ENCODE measurements at places on chromosomes 11 and 22.

DNA sequence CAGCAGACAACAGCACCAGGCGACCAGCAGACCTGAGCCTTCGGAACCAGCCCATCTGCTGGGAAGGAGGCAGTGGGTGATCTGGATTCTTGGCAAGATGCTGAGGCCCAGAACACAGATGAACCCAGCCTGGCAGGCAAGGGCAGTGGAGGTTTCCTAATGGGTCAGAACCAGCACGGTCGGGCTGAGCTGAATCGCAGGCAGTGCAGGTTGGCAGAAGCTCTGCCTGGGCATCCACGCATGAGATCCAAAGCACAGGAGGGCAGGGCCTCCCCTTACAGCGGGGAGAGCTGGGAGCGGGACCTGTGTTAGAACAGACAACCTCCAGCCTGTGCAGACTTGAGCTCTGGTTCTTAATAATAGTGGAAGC lies 47.5 kb downstream of the DSCAML1 start:
- no peak overlapping the region for H3K4me3 ChIP-seq
- H3K27me3 ChIP-seq = no peaks in the 10 kb centered on the region
- H3K27ac ChIP-seq = no peak overlapping the region
- DNase-seq = no peak
- no peaks in the 10 kb centered on the region for H3K36me3 ChIP-seq

DNA sequence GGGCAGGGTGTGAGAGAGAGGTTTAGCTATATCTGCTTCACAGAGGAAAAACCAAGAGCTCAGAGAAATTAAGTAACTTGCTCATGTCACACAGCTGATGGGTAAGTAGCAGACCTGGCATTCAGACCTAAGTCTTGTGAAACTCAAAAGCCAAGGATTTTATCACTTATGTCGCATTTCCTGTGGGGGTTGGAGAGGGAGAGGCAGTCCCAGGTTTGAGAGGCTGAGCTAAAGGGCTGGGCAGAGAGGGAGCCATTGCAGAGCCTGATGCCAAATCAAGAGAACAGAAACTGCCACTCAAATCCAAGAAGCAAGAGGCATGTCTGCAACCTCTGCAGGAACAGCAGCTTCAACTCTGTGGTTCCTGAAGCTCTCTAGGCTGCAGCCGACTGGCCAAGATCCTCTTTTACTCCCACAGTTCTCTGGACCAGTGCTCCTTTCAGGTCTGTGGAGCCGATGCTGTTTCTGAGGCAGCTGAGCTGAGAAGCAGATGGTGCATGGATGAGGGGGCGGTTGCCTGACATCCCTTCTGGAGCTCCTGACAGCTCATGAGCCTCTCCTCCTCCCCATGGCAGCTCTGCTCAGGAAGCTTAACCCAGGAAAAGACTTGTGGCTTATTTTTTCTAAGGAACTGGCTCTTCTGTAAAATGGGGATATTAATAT lies 47.6 kb upstream of the NAV2 start:
- no peak for DNase-seq
- no peak overlapping the region for H3K27ac ChIP-seq
- H3K36me3 ChIP-seq = no peaks in the 10 kb centered on the region
- peaks cover 2% of the 10 kb centered on the region for H3K27me3 ChIP-seq
- H3K4me1 ChIP-seq = peaks cover 2% of the 10 kb centered on the region
- H3K4me3 ChIP-seq = no peak overlapping the region

GRCh38 chr11:103862094-103862801 lies 174.2 kb upstream of the DDI1 start:
- no peak overlapping the region for H3K27ac ChIP-seq
- H3K36me3 ChIP-seq = no peaks in the 10 kb centered on the region
- H3K4me1 ChIP-seq = no peaks in the 10 kb centered on the region
- no peak overlapping the region for H3K4me3 ChIP-seq
- no peak for DNase-seq

DNA sequence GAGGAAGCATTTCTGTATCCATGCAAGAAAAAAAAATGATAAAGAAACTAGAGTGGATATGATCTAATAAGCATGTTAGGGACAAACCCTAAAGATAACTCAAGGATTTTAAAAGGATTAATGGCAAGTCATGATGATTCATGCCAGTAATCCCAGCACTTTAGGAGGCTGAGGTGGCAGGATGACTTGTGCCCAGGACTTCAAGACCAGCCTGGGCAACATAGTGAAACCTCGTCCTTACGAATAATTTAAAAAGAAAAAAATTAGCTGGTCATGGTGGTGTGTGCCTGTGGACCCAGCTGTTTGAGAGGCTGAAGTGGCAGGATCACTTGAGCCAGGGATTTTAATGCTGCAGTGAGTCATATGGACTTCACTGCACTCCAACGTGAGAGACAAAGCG lies 145.5 kb upstream of the BLID start:
- no peaks in the 10 kb centered on the region for H3K36me3 ChIP-seq
- no peaks in the 10 kb centered on the region for H3K27me3 ChIP-seq
- H3K4me1 ChIP-seq = no peaks in the 10 kb centered on the region
- H3K27ac ChIP-seq = no peak overlapping the region
- no peak for DNase-seq

DNA sequence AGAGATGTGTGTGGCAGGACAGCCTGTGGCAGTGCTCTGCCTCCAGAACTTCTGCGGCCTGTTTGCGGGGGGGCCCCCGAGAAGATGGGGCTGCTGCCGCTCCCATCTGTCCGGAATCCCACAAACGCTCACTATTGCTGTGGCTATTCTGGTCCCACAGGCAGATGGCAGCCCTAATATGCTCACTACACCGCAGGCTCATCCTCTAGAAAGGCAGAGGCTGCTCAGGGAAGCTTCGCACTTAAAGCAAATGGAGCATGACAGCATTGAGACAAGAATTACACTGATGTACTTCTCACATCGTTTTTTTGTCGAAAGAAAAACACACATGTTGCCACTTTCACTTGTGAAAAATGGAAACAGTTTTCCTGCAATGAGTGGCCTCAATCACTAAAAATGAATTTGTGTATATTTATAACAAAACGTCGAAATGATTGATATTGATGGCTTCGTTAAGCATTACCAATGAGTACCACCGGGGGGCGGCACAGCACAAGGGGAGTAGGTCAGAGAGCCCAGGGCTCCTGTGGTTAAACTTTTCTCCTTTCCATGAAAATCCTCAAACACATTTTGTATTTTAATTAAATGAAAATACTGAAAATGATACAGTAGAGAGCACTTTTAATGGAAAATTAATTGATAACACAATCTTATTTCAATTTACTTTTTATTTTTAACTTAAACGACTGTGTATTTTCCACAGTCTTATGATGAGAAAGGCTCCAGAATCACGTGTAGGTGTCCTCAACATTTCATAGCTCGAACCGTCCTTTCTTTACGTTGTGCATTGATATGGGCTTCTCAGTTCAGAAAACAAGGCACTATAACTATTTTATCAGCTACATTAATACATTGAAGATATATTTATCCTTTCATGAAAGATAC lies 69.1 kb downstream of the CTTN start:
- H3K27me3 ChIP-seq = peaks cover 2% of the 10 kb centered on the region
- H3K4me3 ChIP-seq = no peak overlapping the region
- no peak overlapping the region for H3K27ac ChIP-seq
- DNase-seq = peak; percentile 80
- H3K4me1 ChIP-seq = no peaks in the 10 kb centered on the region

- H3K27me3 ChIP-seq = peaks cover 2% of the 10 kb centered on the region
- H3K36me3 ChIP-seq = no peaks in the 10 kb centered on the region
- DNase-seq = no peak
- H3K27ac ChIP-seq = no peak overlapping the region
- no peak overlapping the region for H3K4me3 ChIP-seq
These were observed 41.8 kb upstream of the PRODH start for GRCh38 chr22:18977824-18978425.

GRCh38 chr22:23157560-23158515 lies 12.6 kb downstream of the RAB36 start:
- H3K36me3 ChIP-seq = no peaks in the 10 kb centered on the region
- peaks cover 5% of the 10 kb centered on the region for H3K4me1 ChIP-seq
- DNase-seq = no peak
- H3K4me3 ChIP-seq = no peak overlapping the region
- H3K27me3 ChIP-seq = no peaks in the 10 kb centered on the region

- H3K36me3 ChIP-seq = peaks cover 2% of the 10 kb centered on the region
- H3K27me3 ChIP-seq = peaks cover 2% of the 10 kb centered on the region
- no peak overlapping the region for H3K27ac ChIP-seq
- DNase-seq = no peak
- no peaks in the 10 kb centered on the region for H3K4me1 ChIP-seq
These were observed 127.8 kb upstream of the PLET1 start for GRCh38 chr11:112388496-112388895.

GRCh38 chr11:79890272-79890671 lies 449.4 kb upstream of the TENM4 start:
- H3K27ac ChIP-seq = no peak overlapping the region
- H3K4me1 ChIP-seq = no peaks in the 10 kb centered on the region
- no peaks in the 10 kb centered on the region for H3K27me3 ChIP-seq
- no peak for DNase-seq
- no peaks in the 10 kb centered on the region for H3K36me3 ChIP-seq

- H3K4me1 ChIP-seq = no peaks in the 10 kb centered on the region
- DNase-seq = no peak
- H3K4me3 ChIP-seq = no peak overlapping the region
- H3K27me3 ChIP-seq = no peaks in the 10 kb centered on the region
- no peaks in the 10 kb centered on the region for H3K36me3 ChIP-seq
These were observed 74.1 kb downstream of the PHF21B start for GRCh38 chr22:44935724-44936123.

DNA sequence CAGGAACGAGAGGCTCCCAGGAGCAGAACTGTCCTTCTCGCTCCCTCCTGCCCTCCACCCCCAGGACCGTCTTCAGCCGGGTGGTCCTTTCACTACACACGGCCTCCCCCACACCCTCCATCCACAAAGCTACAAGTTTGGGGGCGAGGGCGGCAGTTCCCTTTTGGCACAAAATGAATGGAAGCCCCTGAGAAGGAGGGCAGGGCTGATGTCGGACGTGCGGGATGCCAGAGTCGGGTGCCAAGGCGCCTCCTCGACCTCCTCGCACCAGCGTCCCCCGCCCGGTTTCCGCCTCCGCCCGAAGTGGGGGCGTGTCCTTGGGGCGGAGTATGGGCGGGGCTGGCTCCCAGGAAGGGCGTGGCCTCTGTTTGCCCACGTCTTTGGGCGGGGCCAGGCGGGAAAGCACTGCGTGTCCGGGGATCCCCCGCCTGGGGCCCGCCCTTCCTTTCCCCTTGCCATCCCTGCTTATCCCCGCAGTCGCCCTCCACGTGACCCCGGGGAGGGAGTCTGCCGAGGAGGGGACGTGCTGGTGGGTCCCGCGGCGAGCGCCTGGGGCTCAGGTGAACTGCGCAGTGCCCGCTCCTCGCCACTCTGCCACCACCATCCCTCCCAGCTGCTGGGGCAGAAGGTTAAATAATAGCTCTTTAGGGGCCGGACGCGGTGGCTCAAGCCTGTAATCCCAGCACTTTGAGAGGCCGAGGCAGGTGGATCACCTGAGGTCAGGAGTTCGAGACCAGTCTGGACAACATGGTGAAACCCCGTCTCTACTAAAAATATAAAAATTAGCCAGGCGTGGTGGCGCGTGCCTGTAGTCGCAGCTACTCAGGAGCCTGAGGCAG lies 937 bp upstream of the EFEMP2 start:
- peak overlapping the region; percentile 91 for H3K27ac ChIP-seq
- DNase-seq = peak; percentile 97
- no peaks in the 10 kb centered on the region for H3K36me3 ChIP-seq
- no peaks in the 10 kb centered on the region for H3K27me3 ChIP-seq

DNA sequence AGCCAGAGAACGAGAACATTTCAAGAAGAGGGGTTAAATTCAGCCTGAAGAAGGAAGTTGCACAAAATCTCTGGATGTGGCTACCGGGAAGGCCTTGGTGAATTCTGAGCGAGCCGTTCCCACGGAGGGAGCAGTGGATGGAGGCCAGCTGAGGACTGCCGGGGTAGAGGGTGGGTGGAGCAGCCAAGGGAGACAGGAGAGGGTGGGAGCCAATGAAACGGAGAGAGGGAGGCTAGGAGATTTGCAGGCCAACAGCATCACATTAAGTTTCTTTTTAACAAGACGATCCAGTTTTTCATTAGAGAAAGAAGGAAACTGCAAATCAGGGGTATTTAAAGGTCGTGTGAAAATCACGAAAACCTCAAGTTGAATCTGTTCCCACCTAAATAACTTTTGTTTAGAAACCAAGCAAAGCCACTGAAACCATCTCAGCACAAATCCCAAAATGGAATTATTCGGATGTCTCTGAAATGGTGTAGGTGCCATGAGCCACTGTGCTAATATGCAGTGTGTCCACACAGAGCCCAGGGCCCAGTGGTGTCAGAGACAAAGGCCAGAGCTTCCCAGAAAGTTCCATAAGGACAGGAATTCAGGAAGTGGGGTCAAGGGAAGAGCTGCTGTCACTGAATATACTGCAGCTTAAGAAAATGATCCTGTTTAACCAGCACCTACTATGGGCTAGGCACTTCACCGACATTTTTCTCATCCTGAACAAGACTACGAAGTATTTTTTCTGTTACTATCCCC lies 59.7 kb upstream of the SLC35C1 start:
- H3K27ac ChIP-seq = no peak overlapping the region
- peaks cover 1% of the 10 kb centered on the region for H3K27me3 ChIP-seq
- no peaks in the 10 kb centered on the region for H3K4me1 ChIP-seq
- no peaks in the 10 kb centered on the region for H3K36me3 ChIP-seq

DNA sequence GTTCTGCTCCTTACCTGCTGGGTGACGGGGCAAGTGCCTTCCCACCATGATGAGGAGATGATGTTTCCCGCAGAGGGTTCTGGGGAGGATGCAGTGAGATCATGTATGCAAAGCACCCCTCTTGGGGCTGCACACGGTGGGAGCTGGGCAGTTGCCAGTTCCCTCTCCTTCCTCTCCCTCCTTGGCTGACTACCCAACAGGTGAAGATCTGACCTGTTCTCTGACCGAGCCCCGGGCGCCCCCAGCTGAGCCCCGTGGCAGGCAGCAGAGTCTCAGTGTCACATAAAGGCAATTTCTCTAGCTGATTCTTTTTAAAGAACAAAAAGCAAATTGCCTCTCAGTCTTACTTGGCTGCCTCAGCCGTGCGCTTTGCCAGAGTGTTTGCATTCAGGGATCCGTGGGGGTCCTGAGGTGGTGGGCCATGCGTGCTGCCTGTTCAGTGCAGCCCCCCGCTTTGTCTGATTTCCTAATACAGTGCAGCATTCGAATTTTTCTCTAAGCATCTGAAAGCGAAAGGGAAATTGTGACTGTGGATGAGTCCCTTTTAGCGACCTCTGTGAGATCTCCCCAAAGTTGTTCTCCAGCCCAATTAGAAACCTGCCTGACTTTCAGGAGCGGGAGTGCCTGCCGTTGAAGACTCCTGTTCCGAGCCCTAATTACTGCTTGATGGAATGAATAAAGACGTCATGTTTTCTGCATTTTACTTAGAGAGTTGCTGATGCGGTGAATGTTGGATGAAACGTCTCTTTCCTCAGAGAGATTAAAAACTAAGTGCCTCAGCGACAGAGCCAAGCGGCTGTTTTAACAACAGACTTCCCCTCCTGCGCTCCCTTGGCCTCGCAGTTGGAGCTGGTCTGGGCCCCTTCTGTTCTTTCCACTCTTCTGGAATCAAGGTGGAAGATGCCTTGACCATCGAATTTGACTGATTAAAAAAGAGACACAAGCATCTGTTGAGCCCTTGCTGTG lies 86.0 kb downstream of the GRIK4 start:
- H3K36me3 ChIP-seq = no peaks in the 10 kb centered on the region
- H3K4me3 ChIP-seq = no peak overlapping the region
- DNase-seq = no peak
- H3K27me3 ChIP-seq = peaks cover 9% of the 10 kb centered on the region

All from activated CD4-positive, alpha-beta T cell treated with anti-CD3 and anti-CD28 coated beads for 36 hours (primary cell).